ENCODE measurements at places on chromosomes 11 and 22. TPM values are rescaled to one million over a fixed set of nuclear protein-coding genes. Genes with fewer than 3 reads are reported as not detected.
A peak's percentile ranks its signal among the peaks of the same experiment; 100 is the strongest.

GRCh38 chr22:45762545-45763235 is 91.1 kb downstream of the ATXN10 start:
- DNase-seq: no peak

DNA sequence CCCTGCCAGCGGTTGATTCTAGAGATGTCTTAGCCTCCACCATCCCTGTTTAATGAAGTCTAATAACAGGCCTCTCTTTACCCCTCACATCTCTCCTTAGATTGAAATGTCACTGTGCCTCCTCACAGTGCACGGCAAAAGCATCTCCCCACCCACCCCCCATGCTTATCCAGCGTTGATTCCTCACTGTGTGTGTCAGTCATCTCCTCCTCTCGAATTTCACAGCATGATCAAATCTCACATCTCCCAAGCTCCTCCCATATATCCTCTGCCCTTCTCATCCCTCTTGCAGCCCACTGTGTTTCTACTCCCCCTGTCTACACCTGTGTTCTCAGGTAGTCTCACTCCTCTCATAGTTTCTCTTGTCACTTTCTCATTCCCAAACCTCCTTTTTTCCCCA is 84.6 kb downstream of the DBX1 start:
- DNase-seq: no peak

DNA sequence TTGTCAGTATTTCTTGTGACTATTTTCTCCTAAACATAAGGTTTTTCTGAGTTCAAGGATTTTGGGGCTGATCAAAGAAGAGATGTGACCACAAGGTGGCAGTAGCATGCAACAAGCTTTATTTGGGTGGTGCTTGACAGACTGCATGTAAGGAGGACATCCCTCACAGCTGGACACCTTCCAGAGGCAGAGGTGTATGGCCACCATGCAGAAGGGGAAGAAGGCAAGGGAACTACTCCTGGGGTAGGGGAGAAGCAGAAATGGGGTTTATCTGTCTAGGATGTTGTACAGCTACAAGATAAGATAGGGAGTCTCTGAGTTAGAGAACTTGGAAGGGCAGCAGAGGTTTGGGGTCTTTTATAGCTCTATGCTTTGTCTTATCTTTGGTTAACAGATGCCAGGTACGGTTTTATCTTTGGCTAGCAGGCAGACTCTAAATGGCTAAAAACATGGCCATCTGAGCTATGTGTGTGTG is 5.1 kb upstream of the BIRC2 start:
- peak; percentile 86 for DNase-seq

DNA sequence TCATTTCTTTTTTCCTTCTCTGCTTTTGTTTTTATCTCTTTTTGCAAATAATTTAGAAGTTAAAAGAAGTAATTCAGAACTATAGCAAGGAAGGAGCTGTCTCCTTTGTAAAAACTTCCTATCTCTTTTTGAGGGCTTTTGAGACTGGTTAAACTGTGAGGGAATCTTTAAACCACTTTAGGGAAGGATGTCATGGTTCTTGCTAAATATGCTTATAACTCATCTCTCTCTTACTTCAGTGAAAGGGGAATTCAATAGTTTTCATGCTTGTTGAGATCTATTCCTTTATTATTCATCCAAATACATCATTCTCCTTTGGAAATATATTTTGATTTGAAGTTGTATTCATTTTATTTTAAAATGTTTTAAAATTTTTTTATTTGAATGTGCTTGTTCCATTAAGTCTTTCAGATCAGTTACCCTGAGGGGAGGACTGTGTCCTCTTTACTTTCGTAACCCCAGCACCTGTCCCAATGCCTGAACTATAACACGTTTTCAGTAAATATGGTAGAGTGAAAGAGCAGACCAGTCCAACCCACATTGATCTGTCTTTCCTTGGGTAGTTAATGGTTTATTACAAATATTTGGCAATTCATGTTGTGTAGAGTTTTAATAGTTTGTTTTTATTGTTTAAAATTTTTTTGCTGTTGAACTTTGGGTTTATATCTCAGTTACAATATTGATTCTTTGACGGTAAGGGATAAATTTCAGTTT is 27.5 kb downstream of the AMOTL1 start:
- no peak for DNase-seq

Gene PKNOX2
- not detected for total RNA-seq

DNA sequence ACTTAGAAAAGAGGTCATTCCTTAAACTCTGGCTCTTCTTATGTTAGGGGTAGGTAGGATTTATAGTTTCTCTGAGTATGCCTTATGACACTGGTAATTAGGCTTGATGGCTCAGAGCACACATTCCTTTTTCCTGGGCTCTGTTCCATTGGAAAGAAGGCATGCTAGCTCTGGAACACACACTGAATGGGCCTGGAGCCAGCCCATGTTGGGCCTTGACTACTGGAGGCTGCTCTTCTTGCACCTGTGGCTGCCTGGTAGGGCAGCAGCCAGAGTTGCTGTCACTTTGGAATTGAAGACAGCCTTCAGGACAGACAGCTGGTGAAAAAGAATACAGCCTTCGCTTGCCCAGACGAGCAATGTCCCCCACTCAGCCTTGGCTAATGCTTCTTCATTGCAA is 18.2 kb downstream of the MCAM start:
- DNase-seq: no peak

Gene PYGM
- 2.4 TPM for total RNA-seq

- peak; percentile 41 for DNase-seq
Observed at GRCh38 chr11:18853086-18853720, 61.6 kb upstream of the PTPN5 start.

- DNase-seq: no peak
Observed at GRCh38 chr22:47337161-47337621, 574.7 kb downstream of the TBC1D22A start.

DNA sequence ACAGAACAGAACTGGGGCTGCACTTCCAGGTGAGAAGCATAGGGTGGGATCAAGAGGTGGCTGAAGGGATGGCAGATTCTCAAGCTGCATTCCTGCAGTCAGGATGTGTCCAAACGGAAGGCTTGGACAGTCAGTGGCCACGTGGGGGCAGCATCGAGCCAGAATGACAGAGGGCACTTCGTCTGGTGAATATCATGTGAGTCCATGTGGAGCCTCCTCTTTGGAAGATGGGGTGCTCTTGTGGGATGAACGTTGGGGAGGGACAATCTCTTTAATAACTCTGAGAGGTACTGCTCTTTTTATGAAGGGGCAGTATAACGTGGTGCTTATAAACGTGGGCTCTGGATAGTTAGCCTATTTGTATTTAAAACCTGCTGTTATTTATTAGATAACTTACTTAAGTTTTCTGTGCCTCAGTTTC is 154.9 kb upstream of the NAV2 start:
- DNase-seq: peak; percentile 67

DNA sequence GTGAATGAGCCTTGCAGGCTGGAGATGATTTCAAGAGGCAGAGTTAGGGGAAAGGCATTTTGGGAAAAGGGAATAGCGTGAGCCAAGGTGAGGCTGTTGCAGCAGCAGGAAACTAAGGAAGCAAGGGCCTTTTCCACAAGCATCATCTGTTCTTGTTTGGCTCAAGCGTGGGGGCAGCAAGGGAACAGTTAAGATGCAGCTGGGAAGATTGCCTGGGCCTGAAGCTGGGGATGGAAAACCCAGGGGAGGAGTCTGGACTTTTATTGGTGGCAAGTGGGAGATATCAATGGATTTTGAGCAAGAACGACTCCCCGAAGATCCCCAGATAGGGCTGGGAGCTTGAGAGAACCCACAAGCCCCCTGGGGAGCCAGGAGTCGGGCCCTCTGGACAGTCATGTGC is 27.3 kb upstream of the PICK1 start:
- DNase-seq: no peak

DNA sequence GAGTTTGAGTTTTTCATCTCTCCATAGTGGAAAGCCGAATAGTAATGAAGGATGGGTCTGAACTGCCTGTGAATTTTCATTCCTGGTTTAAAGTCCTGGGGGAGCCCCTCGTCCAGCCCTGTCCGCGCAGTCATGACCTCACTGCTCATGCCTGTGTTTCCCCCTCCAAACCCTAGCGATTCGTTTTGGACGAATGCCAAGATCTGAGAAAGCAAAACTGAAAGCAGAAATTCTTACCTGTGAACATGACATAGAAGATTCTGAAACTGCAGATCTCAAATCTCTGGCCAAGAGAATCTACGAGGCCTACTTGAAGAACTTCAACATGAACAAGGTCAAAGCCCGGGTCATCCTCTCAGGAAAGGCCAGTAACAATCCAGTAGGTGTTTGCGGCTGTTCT is 30.5 kb downstream of the CDPF1 start:
- DNase-seq: no peak

Gene IRAG1
- not detected for total RNA-seq

- DNase-seq: peak; percentile 5
Observed at GRCh38 chr11:86802601-86803051, 2.3 kb downstream of the PRSS23 start.

Gene MIF
- 1,078 TPM for total RNA-seq

- no peak for DNase-seq
Observed at GRCh38 chr22:16586170-16586569, 6.4 kb downstream of the CCT8L2 start.
